ENCODE measurements at places on chromosomes 3 and 15.

DNA sequence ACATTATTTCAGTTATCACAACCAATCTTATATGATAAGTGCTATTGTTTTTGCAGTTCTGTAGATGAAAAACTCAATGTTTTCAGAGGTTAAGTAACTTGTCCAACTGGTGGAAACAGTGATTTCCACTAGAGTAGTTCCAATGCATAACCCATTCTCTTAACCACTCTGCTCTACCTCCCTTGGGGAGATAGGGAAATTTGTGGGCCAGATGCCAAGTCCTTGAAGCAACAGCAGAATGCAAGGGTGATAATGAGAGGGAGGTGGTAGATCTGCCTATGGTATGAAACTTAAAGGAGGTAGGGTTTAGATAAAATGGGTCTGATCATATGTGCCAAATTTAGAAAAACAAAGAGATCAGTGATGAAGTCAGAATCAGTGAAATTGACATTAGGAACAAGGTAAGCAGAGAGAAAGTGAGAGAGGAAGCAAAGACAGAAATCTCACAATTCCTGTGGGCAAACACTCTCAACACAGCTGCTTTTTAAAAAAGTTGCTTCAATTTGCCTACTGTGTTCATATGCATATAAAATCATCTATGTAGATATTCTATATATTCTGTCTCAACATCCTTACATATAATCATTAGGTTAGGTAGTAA is 50.5 kb upstream of the UBP1 start:
- no peak for DNase-seq

DNA sequence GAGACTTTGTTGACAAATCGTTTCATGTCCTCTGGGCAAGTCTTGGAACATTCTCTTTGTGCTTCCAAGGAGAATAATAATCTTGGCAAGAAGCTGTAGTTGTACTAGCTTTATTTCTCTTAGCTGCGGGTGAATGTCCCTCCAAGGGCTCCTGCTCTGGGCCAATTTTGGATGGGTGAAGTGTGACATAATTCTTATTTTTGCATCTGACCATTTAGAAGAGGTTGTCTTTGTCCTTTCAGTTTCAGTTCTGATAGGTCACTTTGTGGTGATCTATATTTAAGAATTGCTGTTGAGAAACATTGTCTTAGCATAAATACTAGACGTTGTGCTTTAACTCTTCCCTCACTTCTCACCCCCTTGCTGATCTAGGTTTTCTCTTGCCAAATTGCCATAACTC is 164.8 kb upstream of the RORA start:
- no peak for DNase-seq

DNA sequence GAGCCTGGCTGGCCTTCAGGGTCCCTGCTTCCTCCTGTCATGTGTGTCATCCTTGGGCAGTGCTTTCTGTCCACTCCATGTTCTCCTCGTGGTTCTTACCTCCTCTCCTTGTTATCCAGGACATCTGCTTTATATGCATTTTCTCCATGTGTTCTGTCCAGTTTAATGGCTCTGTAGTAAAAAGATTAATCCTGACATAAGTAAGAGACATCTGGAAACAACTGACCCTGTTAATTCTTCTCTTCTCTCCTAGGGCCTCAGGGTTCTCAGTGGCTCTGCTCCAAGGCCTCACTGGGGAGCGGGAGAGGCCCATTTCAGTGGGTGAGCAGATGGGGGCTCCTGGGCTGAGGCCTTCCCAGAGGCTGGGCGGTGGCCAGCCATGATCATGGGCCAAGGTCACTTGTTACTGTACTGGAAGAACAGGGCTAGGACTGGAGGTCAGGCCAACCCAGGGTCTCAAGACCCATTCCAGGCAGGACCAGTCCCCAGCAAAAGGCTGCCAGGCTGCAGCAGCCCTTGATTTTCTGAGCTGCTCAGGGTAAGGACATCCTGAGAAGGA is 20.2 kb upstream of the CDCP1 start:
- DNase-seq, result no peak

- no peak for DNase-seq
Observed at GRCh38 chr3:118180853-118181252, 853.8 kb downstream of the IGSF11 start.

GRCh38 chr3:52384019-52384761 is 60.7 kb downstream of the SEMA3G start:
- DNase-seq, result no peak

- no peak for DNase-seq
Observed at GRCh38 chr15:90871716-90872485, 3.5 kb downstream of the FURIN start.

- no peak for DNase-seq
Observed at GRCh38 chr15:70322051-70322668, 224.4 kb upstream of the TLE3 start.

GRCh38 chr15:82312586-82313349 is 36.5 kb downstream of the GOLGA6L10 start:
- DNase-seq, result no peak

- no peak for DNase-seq
Observed at GRCh38 chr3:166455744-166456143, 618.5 kb upstream of the BCHE start.

GRCh38 chr3:57226176-57226575 is 1.4 kb upstream of the APPL1 start:
- DNase-seq, result no peak

- no peak for DNase-seq
Observed at GRCh38 chr3:123789760-123790159, 94.4 kb downstream of the MYLK start.

Measured in DMS 273 treated with DMSO at 0.1 percent for 48 hours (cell line).